Activated T-helper 1 cell treated with anti-CD3 and anti-CD28 coated beads, Interleukin-2, amount 50 U/mL, for 16 hours (primary cell): ENCODE measurements at places on chromosomes 12 and 14.

DNA sequence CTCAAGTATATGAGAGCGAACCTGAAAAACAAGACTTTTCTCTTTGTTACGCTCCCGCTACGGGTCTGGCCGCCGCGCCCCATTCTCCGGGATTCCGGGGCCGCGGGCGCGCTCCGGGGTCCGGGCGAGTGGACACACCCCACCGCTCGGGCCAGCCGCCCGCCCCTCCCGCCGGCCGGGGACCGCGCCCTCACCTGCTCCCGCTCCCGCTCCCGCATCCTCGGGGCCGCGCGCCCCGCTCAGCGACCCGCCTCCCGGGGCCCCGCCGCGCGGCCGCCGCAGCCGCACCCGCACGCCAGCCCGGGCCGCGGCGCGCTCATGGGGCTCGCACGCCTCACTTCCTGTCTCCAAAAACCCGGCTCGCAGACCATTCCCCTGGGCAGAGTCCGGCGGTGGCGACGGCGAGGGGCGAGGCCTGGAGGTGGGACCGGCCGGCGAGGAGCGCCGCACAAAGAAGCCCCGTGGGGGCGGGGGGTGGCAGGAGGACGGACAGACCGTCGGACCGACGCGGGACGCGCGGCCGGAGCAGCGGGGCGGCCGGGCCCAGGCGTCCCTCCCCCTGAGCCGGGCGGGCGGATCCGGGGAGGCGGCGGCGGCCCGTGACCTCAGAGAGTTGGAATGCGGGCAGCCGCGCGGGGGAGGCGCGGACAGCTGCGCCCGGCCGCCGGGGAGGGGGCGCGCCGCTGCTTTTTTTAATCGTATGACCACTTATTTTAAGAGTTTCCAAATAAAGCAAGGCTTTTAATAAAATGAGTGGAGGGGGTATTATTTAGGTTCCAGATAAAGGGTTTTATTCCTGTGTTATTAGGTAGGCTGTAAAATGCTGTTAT lies at the start of gene PTPN21:
Gene PTPN21 (minus strand): TSS at position 551 of the 830 bp plus-strand sequence. CDS start 4,590 bp downstream, outside the sequence.
- DNase-seq: no peak

- DNase-seq: no peak
These were observed 27.4 kb downstream of the SINHCAF start for GRCh38 chr12:31298515-31298910.

DNA sequence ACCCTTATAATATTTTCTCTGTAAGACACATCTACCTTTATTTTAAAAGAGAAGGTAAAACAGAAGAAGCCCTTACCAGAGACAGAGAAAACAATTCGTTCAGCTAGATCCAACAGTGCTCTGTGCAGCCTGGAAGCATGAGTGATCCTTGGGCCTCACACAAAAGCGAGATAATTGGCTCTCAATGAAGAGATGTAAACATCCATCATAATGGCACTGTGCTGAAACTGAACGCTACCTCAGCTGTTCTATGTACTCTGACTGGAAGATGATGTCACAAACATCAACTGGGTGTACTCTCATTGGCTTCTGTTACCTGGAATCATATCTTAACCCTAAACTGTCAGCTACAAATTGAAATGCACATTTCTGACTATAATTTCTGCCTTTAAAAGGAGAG lies at the start of gene MGAT4C:
Gene MGAT4C (minus strand): TSS at position 229 of the 400 bp plus-strand sequence.
- DNase-seq: no peak

- no peak for DNase-seq
These were observed 222.3 kb upstream of the NOS1 start for GRCh38 chr12:117583677-117584225.

DNA sequence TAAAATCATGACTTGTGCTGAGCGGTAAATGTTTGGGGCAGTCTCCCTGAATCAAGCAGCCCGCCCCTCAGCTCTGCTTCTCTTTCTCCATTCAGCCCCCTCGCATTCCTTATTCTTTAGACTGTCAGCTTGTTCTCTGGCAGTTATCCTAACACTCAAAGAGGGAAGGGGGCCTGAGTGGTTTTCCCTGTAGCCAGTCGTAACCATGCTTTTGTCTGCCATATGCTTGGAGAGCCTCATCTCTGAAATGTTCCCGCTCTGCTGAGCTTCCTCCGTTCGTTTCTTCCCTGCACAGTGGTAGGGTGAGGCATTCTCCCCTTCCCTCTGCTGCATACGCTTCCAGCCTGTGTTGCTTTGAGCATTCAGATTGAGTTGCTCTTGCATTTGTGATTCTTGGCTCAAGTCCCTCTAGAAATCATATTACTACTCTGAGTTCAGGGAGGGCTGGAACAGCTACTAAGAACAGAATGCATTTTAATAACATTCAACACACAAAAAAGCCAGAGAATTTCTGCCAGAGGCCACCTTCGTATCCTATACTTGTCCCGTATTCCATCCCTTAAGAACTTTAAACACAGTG lies 119.7 kb downstream of the FBXL14 start:
- DNase-seq: no peak

DNA sequence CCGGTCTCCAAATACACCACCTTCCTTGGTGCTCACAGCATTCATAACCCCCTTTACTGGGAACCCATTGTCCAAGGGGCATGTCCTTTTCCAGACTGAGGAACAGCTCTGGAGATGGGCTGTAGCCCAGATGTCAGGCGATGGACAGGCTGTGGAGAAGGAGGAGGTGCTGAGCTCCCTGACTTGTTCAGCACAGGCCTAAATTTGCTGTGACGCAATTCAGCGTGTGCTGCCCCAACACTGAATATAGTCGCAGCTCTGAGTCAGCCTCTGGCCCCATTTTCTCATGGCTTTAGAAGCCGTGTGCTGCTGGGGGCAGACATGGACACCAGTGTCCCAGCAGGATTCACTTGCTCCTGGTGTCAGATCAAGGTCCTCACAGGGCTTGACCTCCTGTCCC lies 269.1 kb downstream of the EMP1 start:
- DNase-seq: no peak

- DNase-seq: no peak
These were observed 71.6 kb downstream of the SPRING1 start for GRCh38 chr12:116666305-116666673.

- DNase-seq: no peak
These were observed 148.8 kb upstream of the GARIN6 start for GRCh38 chr12:99498756-99499155.

- DNase-seq: no peak
These were observed 30.2 kb downstream of the SMUG1 start for GRCh38 chr12:54158610-54159009.

- no peak for DNase-seq
These were observed 50.9 kb downstream of the CHST11 start for GRCh38 chr12:104507672-104508071.

DNA sequence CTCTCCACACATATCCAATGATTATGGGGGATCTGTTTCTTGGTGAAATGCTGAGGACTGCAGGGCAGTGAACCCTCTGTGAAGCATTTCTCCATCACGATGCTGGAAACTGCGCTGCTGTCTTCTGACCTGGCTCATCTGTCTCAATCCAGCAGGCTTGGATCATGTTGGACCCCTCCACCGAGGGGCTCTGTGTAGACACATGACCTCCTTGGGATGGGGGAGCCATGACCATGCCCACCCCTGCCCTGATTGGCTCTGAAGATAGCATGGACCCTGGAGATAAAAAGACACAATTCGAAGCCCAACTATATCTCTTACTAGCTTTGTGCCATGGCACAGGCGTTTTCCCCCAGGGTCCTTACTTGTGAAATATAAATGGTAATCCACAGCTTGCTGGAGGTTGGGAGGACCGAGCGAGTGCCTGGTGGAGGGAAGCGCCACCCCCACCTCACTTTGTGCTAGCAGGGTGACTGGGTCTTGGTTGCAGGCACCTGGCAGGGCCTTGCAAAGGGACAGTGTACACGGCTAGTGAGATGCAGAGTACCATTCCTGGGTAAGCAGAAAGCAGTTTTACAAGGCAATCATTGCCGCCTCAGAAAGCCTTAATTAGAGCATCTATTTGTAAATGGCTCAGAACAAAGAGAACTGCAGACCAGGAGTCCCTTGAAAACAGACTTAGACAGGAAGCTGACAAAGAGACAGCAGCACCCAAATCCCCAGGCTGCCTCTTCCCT lies 2.4 kb upstream of the KRT83 start:
- no peak for DNase-seq

DNA sequence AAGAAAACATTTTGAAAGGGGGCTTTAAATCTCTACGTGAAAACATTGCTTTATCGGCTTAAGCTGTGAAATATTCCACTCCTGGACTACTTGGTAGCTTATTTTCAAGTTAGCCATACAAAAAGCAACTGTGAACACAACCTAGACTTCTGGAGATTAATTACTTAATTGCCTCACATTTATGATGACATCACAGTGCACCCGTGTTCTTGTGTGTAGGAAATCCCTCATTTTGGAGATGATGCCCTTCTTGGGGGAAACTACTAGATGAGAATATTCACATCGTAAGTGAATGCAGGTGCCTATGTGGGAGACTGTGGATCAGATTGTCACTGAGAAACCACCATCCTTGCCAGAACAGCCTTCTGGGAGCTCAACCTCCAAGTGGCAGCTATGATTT lies 10.5 kb upstream of the B4GALNT3 start:
- no peak for DNase-seq

DNA sequence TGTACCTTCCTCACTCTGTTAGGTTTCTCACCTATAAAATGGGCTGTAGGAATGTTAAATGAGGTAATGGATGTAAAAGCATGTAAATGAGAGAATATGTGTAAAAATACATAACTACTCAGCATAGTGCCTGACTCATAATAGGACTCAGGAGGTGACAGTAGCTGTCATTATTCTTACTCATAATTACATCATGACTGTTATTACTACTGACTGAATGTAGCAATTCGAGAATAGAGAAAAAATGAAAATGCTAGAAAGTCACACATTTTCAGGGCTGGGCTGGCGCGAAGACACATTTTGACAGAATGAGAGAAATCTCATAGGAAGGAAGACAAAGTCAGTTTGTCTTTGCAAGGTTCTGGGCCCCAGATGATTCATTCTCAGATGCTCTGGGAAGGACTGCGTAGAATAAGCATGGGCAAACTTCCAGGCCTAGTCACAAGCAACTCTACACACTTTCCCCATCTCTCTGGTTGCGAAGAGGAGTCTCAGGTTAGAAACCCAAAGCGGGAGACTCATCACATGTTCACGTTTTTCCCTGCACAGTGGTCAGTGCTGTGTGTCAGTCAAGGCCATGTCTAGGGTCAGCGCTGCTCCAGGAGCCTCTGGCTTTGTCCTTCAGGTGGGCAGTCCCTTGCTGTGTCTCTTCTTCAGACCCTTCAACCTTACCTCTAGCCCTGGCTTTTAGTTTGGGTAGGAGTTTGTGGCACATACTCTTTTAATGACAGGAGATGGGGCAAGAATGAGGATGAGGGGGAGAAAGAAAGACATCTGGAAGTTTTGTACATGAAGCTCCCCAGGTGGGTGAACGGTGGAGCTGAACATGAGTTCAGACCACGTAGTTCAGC lies 8.4 kb downstream of the GPRC5A start:
- DNase-seq: no peak

- no peak for DNase-seq
These were observed 17.0 kb upstream of the NUDT4 start for GRCh38 chr12:93360688-93361087.

DNA sequence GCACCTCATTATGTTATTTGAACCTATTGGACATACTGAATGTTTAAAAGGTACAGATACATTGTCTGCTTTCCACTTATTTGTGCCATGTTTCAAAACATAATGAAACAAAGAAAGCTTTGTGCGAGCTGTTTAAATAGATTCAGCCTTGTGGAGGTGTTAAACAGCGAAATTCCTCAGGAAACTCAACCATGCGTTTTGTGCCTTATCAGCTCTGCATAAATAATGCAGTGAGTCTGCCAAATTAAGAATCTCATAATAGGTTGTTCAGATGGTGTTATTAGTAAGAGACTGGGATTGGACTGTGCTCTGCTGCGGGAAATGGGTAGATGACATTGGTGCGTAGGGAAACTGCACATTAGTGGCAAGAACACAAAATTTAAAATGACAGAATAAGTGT lies 163.7 kb upstream of the CLEC14A start:
- no peak for DNase-seq

DNA sequence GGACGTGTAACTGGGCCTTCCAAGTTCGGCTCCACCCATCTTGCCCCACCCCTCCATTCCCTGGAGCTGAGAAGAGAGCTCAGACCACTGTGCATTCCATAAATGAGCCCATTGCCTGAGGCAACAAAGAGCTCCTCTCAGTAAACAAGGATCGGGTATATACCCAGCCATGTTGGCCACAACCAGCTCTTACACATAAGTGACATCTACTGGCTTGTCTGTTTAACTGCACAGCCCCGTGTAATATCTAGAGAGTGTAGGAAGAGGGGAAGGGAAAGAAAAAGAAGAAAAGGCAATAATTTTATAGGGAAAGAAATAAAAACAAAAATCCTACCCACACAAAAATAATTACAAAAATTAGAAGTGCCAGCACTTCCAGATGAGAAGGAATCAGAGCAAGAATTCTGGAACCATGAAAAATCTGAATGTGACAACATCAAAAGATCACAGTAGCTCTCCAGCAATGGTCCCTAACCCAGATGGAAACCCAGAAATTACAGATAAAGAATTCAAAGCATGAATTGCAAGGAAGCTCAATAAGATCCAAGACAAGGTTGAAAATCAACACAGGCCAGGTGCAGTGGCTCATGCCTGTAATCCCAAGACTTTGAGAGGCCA lies 308.1 kb downstream of the RPAP3 start:
- DNase-seq: no peak

GRCh38 chr12:107275530-107275929 lies 182.2 kb upstream of the CRY1 start:
- no peak for DNase-seq

- no peak for DNase-seq
These were observed 84.0 kb downstream of the PTPN21 start for GRCh38 chr14:88470542-88471440.

- no peak for DNase-seq
These were observed 4.2 kb upstream of the SPIC start for GRCh38 chr12:101470939-101471338.

GRCh38 chr12:64056741-64057140 lies 165.4 kb downstream of the KICS2 start:
- no peak for DNase-seq

- DNase-seq: no peak
These were observed 2.2 kb downstream of the SSTR1 start for GRCh38 chr14:38209572-38210557.

GRCh38 chr12:51906430-51907082 lies 748 bp upstream of the ACVRL1 start:
- DNase-seq: no peak

GRCh38 chr14:97943619-97944018 lies 1146.4 kb downstream of the VRK1 start:
- no peak for DNase-seq

- no peak for DNase-seq
These were observed 365 bp upstream of the TPI1 start for GRCh38 chr12:6866920-6867412.
